Esophagus squamous epithelium (tissue), 5 donors: ENCODE measurements at places on chromosomes 11 and 22.
A peak's percentile ranks its signal among the peaks of the same experiment; 100 is the strongest.

DNA sequence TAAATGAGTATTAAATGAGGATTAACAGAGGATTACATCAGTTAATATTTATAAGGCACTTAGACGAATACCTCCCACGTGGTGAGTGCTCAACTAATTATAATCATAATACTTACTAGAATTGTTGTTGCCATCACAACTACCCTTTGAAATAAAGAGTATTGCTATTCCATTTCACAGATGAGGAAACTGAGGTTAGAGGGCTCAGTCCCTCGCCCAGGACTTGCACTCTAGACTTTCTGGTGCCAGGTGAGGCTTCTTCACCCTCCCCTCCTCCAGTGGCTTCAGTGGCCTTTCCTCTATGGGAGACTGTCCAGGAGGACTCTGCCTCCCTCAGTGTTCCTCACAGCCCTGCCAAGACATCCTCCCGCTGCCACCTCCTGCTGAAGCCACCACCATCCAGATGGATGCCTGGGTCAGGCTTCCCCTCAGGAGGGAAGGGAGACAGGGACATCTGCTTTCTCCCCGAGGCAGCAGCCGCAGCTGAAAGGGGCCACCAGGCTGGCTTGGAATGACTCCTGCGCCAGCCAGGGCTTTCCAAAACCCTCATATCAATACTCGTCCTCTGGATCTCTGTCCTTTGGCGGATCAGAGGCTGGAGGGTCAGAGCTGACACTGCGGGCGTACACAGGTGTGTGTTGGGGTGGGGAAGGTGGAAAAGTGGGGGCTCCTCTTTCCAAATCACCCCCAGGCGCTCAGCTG lies 580.1 kb downstream of the BUD13 start:
- DNase-seq = no peak

DNA sequence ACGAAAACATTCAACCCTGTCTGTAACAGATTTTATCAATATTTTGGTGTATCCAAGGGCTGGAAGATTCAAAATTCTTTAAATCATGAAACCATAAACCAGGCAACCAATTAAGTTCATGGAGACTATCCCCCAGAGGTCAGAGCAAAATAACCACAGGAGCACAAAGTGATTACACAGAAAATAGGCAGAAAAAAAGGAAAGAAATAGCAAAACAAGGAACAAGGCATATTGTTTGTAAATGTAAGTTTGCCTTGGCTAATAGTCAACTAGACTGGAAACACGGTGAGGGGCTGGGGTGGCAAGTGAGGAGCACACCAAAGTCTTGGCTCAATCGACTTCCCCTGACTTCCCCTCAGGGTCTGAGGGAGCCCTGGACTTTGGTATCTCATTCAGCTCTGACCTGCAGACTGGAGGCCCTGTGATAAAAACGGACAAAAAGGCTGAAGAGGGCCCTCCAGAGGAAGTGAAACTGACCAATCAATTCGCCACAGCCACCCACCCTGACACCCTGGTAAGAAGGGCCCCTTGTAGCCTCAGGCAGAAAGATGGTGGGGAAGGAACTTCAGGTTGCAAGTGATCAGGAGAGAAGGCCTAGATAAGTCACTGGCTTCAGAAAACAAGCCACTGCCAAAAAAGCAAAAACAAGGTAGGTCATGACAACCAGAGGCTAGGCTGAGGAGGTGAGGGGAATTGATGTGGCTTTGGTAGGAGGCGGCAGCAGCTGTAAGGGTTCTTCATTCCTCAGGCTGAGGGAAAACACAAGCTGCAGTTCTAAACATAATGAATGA lies 1.8 kb downstream of the SIK3 start:
- no peak for DNase-seq

GRCh38 chr11:11169715-11170351 lies 183.2 kb downstream of the CSNK2A3 start:
- no peak for DNase-seq

DNA sequence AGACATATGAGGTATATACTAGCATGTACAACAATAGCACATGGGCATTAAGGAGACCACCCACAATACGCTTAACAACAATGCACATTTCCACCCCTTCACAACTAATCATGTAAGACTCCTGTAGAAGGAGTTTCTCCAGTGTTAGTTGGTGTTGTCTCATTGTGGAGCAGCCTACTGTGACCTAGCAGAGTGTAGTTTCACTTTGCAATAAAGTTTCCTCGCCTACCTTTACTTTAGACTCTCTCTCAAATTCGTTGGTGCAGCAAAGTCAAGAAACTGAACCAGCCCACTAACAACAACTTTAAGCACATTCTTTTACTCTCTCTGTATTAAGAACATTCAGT lies 863.6 kb downstream of the FAM181B start:
- DNase-seq = no peak

DNA sequence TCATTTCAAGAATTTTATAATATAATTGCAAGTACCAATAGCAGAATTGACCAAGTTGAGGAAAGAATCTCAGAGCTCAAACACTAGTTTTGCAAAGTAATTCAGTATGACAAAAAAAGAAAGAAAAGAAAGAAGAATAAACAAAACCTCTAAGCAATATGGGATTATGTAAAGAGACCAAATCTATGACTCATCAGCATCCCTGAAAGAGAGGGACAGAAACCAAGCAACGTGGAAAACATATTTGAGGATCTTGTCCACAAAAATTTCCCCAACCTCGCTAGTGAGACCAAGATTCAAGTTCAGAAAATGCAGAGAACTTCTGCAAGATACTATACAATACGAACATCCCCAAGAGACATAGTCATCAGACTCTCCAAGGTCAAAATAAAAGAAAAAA lies 203.7 kb upstream of the DDI1 start:
- DNase-seq = no peak

GRCh38 chr11:12184699-12185098 lies 74.3 kb downstream of the MICAL2 start:
- no peak for DNase-seq

DNA sequence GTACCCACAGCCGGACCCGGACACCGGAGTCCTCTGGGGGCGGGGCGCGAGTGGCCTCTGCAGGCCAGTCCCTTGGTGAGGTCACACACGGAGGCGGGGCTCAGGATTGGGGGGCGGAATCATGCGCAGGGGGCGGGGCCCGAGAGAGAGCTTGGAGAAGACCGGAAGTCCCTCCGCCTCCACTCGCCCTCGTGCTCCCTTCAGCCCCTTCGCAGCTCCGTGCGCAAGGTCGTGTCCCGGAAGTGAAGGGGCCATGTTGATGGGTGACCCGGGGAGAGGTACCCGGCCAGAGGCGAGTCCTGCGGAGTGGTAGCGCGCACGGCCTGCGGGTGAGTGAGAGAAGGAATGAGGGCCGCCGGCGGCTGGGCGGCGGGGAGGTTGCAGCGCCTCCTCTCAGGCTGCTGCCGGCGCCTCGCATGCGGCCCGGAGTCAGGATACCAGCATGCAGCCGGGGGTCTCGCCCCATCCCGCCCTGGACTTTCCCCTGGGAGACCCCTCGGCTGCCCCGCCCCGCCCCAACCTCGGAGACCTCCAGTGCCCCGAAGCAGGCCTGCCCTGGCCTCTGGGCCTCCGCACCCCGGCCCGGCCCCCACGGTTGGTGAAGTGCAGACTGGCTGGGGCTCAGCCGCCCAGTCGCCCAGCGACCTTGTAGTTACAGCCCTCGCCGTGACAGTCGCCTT lies at the start of gene MIEF1:
Gene MIEF1 (plus strand): TSS at position 182 of the 680 bp plus-strand sequence. CDS start 9,005 bp downstream, outside the sequence.
- peak; percentile 88 for DNase-seq

DNA sequence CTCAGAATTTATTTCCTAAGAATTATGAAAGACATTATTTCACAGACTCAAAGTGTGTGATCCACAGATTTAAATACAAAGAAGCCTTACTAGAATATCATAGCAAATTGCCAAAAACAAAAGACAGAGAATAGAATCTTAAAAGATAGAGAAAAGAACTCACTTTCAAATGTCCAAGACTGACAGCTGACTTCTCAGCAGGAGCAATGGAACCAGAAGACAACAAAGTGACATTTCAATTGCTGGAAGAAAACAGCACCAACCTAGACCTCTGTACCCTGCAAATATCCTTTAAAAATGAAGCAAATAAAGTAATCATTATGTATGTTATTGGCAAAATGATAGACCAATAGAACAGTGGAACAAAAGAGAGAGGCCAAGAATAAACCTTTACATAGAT lies 109.2 kb downstream of the TTC17 start:
- DNase-seq = no peak

- no peak for DNase-seq
These were observed 1.0 kb upstream of the RAB3IL1 start for GRCh38 chr11:61918251-61918937.

GRCh38 chr22:35726398-35726797 lies 8.7 kb downstream of the APOL5 start:
- DNase-seq = no peak

- DNase-seq = no peak
These were observed 928.8 kb downstream of the FAM181B start for GRCh38 chr11:81804858-81805257.

- DNase-seq = no peak
These were observed 13.1 kb downstream of the HINFP start for GRCh38 chr11:119134389-119134978.

DNA sequence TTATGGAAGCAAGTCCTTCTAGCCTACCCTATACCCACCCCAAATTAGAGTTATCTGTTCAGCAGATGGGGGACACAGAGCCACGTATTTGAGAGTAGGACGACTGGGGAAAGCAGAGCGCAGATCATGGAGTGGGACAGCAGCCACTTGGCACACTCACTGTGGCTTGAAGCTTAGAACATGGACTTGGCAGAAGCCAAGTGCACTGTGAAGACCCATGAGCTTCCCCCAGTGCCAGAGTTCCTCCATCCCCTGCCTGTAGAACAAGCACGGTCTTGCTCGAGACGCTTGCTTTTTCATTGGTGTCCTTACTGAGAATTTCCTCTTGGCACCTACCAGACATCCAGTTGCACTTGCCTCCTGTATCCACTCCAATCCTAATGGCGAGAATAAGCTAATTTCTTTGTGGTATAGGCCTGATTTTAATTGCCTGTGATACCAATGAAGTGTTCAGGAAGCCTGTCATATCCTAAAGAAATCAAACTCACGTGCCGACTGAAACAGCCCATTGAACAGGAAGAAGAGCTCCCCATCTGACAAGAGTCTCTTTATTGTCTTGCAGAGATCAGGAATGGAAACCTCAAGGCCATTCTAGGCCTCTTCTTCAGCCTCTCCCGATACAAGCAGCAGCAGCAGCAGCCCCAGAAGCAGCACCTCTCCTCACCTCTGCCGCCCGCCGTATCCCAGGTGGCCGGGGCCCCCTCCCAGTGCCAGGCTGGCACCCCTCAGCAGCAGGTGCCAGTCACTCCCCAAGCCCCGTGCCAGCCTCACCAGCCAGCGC lies 166.9 kb downstream of the NAV2 start:
- no peak for DNase-seq

DNA sequence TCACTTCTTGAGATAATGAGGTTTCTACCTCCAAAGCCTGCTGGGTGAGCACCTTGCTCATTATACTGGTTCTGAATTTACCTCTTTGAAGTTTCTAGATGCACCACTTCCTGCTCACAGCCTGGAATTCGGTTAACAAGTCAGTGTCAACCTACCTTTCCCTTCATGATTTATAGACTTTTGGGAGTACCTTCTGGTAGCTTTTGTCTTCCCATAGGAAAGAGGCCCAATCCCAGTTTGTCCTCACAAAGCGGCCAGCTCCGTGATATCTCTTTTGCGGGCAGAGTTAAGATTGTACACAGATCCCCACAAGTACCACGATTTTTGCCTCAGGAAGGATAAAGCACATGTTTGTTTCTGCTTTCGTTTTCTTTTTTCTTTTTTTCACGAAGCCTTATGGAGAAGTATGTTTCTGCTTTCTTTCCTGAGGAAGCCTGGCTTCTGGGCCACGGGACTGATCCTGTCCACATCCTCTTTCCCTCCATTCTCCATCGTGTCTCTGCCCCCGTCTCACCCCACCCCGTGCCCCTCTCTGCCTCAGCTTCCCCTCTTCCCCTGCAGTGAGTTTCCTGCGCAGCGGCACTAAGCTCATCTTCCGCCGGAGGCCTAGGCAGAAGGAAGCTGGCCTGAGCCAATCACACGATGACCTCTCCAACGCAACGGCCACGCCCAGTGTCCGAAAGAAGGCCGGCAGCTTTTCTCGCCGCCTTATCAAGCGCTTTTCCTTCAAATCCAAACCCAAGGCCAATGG lies 5.7 kb upstream of the HINFP start:
- no peak for DNase-seq

- no peak for DNase-seq
These were observed 48.0 kb downstream of the IGF2 start for GRCh38 chr11:2091112-2091746.

GRCh38 chr22:29883045-29883774 lies at the start of gene MTMR3:
MTMR3 (plus strand) TSS chr22:29883174; CDS start chr22:29971060, 87,886 bp downstream.
- DNase-seq = peak; percentile 36

- DNase-seq = no peak
These were observed 32.6 kb downstream of the WNT11 start for GRCh38 chr11:76173663-76174062.

DNA sequence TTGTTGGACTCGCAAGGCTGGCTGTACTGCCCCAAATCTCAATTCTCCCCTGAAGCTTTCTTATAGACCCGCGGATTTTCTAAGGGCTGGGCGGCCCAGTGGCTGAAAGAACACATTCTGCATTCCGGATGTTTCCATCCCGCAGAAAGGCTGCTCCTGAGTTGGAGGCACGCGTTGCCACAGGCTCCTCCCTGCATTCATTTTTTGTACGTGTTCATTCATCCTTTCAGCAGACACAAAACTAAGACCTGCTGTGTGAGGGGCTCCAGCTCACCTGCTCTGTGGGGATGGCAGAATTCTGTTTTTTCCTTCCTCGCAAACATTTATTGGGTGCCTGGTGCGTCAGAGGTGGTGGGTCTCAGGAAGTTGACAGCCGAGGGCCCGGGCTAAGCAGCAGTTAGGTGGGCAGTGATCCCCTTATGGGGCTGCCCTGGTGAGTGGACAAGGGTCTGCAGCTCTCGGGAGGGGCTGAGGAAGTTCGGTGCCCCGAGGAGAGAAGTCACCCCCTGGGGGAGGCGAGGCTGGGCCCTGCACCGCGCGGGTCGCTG lies 23.7 kb downstream of the SHANK3 start:
- no peak for DNase-seq

DNA sequence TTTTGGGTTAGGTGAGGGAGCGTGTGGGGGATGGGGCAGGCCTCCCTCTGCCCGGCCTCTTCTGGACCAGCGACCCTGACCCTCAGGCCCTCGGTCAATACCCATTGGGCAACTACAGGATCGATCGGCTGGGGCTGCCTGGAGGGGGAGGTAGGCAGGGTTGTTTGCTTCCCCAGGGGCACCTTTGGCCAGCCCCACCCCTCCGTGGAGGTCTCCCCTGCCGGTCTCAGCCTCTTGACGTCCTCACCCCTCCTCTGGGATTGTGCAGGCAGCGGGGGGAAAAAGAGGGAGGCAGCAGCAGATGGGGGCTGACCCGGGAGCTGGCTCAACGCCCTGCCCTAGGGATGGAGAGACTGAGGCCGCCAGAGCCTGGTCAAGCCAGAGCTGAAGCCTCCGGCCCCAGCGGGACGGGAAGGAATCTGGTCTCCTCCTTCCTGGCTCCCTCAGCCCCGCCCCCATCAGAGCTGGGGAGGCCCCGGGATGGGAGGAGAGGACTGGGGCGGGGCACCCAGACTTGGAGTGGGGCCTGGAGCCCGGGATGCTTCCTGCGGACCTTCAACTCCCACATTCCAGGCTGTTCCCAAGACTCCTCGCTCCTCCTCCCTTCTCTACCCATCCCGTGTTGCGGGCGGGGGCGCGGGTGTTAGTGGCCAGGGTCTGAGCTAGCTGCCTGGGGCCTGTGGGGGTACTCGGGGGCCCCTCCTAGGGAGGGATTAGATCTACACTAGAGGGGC lies 14.4 kb upstream of the CDC42EP1 start:
- DNase-seq = no peak

GRCh38 chr22:26828311-26828710 lies 170.9 kb downstream of the MIAT start:
- DNase-seq = no peak

GRCh38 chr22:26851125-26851524 lies 193.7 kb downstream of the MIAT start:
- no peak for DNase-seq

GRCh38 chr11:65915821-65916251 lies 3.0 kb downstream of the C11orf68 start:
- DNase-seq = no peak
